ENCODE measurements at places on chromosomes 4 and X.
A peak's percentile ranks its signal among the peaks of the same experiment; 100 is the strongest.

DNA sequence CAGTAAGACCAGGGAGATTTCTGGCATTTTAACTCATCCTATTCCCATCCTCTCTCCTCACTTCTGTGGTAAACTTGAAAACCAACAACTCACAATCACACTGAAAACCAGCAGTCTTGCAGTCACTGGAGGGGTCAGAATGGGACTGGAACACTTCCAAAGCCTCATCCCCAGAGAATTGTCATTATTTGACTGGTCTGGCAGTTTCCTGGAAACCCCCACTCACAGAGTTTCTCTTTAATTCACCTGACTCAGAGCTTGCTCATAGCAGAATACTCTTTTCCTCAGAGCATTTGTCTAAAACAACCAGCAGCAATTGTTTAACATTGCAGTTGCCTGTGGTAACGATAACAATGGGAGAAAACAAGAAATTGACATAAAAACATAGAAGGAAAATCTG is 7.3 kb upstream of the RAB9B start:
- DNase-seq: no peak

DNA sequence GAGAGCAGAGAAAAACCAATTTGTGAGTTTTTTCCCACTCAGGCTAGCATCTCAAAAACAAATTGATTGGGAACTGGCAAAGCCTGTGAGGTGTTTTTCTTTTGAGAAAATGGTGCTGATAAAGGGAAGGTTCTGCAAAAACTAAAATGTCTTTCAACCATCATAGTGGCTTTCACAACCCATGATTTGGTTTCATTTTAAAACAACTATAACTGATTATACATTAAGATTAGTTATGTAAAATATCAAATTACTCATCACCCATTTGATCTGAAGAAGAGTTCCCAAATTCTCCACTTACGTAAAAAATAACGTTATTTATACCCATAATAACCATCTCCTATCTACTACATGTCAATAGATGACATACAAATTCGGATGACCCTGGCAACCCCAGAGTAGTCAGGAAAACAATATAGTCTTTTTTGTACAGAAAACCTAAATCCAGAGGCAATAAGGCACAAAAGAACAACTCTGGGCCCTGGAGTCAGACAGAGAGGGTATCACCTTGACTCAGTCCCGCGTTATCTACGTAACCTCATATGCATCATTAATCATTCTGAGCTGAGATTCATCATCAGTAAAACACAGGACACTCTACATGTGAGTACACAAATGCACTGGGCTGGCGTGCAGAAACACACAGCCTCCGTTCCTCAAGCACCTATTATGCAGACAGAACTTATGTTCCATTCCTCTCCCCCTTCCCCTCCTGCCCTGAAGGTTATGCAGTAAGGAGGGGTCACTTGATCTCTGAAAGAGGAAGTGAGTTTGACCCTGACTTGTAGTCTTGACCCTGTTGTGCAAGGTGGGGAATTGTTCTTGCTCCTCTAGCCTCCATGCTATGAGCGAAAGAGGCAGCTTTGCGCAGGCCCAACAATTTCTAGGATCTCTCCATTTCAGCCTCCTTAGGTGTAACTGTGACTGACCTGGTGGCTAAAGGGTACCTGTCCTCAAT is 82.2 kb downstream of the SLC9A7 start:
- DNase-seq: no peak

GRCh38 chrX:108439426-108439942 is at the start of gene COL4A5:
COL4A5 (plus strand) TSS chrX:108439838; CDS start chrX:108440126, 288 bp downstream.
- peak; percentile 52 for DNase-seq

- DNase-seq: no peak
Observed at GRCh38 chrX:153612413-153612812, 13.5 kb upstream of the CCNQ start.

DNA sequence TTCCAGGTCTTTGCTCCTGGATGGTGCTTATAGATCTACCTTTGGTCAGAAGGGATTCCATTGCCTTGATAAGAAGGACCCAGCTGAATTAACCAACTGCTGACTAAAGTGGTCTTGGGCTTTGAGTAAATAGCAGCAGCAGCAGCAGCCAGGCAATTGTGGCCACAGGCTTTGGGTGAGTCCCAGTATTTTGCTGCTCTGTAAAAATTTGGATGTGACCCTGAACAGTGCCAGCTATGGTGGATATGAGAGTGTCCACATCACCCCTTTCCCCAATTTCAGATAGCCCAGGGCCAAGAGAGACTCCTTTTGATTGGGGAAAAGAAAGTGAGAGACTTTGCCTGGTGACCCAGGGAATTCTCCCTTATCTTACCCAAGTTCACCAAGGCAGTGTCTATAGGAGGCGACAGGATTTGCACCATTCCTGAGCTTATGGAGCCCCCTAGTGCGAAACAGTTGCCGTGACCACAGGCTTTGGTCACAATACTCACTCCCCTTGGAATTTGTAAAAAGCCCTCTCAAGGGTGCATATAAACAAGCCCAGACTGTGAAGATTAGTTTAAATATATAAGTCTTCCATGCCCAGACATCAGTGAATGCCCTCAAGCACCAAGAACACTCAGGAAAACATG is 518.0 kb downstream of the TMA16 start:
- DNase-seq: no peak

DNA sequence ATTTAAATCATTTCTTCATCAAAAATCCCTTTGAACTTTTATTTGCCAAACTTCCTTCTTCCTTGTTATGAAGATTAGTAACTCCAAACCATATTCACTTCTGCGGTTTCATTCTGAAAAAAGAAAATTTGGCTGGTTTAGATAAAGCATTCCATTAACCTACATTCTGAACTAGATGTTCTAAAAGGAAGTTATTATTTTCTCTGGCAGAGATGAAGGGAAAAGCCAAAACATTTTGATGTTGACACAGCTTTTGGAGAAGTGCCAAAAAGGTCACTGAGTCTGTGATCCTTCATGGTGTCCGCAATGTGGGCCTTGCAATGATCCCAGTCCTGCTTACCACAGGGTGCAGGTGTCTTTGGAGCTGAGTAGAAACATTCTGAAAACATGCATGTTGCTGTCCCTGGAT is 36.0 kb downstream of the CXCL8 start:
- DNase-seq: no peak

DNA sequence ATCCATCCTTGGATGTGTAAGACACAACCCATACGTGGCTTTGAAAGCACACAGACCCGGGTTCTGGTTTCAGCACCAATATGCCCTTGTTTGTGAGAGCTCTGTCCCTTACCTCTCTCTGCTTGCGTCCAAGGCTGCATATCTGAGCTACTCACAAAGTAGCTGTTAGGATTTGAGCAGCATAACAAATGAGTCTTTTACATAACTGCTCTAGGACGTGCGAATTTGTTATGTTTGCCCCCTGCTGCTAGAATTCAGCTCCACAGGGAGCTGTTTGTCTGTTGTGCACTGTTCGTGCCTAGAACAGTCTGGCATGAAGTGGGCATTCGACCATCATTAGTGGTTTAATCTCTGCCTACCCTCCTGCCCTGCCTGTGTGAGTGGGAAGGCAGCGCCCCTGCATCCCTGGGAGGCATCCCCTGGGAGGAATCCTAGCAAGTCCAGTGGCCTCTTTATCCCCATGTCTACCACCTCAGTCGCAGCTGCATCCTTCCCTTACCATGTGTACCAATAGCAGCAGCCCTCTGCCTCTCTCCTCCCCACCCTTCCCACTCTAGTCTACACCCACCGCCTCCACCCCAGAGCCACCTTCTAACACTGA is 42.1 kb downstream of the SLC2A9 start:
- DNase-seq: no peak

GRCh38 chr4:143380629-143381028 is 44.0 kb downstream of the GAB1 start:
- DNase-seq: no peak

GRCh38 chrX:10244915-10245622 is 88.3 kb downstream of the CLCN4 start:
- DNase-seq: no peak

DNA sequence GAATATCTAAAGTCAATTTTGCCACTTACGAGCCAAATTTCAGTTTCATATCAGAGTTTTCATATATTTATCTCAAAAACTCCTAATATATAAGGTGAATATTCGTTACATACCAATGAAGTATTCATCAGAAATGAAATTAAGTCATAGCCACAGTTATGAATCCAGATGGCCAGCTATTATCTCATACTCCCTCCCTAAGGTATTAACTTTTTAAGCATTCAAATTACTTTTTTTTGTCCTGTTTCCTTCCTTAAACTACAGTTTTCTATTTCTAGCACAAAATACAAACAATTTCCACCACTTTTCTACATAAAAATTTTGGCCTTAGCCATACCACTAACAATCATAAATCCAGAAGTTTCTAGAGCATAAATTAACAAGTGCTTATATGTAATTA is 13.0 kb downstream of the NR3C2 start:
- no peak for DNase-seq

GRCh38 chrX:71095033-71095432 is 618 bp upstream of the FOXO4 start:
- DNase-seq: no peak

- no peak for DNase-seq
Observed at GRCh38 chrX:107576841-107577240, 51.5 kb upstream of the PRPS1 start.

DNA sequence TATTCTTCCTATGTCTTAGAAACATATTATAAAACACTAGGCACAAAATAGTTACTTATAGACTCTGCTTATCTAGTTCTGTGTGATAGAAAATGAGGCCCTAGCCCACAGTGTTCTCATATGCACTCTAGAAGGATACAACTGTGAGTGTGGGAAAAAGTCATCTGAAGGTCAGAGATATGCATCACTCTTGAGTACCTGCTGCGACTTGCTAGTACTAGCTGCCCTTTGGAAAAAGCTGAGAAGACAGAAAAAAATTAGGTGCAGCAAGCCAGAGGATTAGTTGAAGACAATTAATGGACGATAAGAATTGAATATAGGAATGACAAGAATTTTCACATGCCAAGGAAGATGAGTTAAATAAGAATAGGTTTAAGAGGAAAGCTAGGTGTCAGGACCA is 61.3 kb downstream of the MTHFD2L start:
- DNase-seq: no peak

GRCh38 chr4:113781439-113782040 is 20.0 kb upstream of the CAMK2D start:
- DNase-seq: peak; percentile 8

- no peak for DNase-seq
Observed at GRCh38 chr4:6374575-6374974, 97.8 kb downstream of the PPP2R2C start.

DNA sequence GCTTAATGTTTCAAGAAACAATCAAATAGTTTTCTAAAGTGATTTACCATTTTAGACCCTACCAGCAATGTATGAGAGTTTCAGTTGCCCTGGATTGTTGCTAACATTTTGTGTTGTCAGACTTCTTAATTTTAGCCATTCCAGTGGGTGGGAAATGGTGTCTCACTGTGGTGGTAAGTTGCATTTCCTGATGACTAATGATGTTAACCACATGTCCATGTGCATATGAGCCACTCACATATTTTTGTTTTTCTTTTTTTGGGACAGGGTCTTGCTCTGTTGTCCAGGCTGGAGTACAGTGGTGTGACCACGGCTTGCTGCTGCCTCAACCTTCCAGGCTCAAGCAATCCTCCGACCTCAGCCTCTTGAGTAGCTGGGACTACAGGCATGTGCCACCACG is 48.3 kb downstream of the MED28 start:
- DNase-seq: no peak

DNA sequence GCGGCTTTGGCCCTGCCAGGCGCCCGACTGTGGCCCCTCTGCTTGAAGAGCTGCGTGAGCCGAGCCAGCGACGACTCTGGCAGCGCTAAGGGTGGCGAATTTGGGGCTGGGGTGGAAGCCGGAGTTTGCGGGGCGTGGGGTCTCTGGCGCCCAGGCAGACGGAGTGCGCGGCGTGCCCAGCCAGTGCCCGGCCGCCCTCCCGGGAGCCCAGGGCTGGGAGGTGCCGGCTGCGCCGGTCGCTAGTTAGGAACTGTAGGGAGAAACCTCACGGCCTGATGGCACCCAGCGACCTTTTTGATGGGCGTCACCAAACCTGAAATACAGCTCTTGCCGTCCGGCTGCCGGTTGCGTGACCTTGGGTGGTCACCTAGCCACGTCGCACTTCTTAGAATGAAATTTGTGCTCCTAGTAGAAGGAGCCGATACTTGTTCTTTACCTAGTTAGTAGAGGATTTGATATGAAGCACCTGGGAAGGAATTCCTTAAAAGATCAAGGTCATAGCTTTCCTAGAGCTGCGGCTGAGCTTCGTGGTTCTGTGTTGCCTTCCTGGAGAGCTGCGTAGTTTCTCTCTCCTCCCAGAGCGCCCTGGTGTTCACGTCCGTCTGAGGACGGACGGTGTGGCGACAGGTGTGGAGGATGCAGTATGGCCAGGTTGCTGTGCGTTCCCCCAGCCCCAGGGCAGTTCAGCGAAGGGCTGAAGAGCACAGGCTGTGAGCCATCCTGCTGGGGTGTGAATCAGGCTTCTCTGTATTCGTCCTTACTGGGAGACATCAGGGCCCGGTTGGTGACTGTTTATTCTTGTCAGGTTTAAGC is 680 bp downstream of the MAEA start:
- no peak for DNase-seq

DNA sequence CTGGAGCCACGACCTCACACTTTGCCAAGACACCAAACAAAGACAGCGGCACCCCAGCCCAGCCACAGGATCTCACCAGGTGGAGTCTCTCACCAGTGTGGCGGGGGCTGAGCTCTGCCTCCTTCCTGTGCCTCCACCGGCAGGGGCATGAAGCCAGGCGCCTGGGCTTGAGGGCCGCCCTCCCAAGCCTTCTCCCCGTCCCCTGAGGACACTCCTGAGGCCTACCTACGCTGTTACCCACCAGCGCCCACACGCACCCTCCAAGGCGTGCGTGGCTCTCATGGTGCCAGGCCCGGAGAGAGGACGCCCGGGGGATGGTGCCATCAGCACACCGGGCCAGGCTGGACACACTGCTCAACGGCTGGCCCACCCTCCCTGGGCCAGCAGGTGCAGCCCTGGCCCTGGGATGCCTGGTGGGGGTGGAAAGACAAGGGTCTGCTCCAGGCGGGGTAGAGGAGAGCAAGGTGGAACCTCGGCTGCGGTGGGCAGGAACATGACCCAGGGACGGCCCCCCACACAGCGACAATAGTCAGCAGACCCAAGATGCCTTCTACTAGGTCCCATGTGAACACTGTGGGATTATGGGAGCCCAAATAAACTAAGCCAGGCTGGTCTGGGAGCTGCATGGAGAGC is 22.1 kb downstream of the NELFA start:
- DNase-seq: no peak

GRCh38 chrX:47581731-47582647 is at the start of gene TIMP1:
TIMP1 (plus strand) TSS chrX:47582436; CDS start chrX:47583416, 980 bp downstream.
- DNase-seq: peak; percentile 60

GRCh38 chrX:41377624-41378023 is 43.7 kb downstream of the DDX3X start:
- no peak for DNase-seq

All from SW 1271 (cell line).